ENCODE measurements at places on chromosomes 1 and 21.

DNA sequence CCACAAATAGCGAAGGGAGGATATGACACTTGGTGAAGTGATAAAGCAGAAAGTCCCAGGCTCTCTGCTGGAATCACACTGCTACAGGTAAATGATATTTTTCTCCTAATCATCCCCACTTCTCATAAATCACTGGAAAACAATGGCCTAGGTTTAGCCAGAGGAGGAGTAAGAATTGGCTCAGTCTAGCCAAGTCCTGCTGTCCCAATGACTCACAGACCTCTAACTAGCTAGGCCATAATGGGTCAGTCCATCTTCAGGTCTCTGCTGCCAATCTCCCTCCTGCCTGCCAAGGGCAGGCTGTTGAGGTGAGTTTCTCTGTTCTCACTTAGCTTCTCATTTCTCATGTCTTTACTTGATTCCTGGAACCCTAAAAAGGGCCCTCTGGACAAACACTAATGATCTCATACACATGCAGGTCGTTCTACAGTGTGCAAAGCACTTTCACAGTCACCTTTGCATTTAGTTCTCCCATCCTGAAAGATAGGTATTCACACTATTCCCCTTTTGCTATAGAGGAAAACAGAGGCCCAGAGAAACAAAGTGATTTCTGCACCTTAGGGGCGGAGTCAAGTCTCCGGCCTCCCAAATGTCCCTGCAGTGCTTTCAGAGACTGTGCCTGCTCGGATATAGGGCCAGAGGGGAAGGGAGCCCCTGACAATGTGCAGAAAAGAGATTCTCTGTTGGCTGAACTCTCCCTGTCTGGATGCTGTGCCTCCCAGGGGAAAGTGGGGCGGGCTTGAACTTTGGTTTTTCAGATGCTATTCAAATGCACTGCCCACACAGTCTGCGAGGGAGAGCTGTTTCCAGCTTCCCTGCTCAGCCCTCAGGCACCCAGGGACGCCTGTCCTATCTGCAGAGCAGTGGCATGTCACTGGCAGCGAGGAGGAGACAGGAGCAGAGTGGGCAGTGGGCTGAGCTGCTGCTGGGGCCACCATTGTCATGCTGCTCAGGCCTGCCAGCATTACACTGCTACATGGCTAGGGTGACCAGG, 3.9 kb upstream of the CDK18 start:
- DNase-seq: no peak

DNA sequence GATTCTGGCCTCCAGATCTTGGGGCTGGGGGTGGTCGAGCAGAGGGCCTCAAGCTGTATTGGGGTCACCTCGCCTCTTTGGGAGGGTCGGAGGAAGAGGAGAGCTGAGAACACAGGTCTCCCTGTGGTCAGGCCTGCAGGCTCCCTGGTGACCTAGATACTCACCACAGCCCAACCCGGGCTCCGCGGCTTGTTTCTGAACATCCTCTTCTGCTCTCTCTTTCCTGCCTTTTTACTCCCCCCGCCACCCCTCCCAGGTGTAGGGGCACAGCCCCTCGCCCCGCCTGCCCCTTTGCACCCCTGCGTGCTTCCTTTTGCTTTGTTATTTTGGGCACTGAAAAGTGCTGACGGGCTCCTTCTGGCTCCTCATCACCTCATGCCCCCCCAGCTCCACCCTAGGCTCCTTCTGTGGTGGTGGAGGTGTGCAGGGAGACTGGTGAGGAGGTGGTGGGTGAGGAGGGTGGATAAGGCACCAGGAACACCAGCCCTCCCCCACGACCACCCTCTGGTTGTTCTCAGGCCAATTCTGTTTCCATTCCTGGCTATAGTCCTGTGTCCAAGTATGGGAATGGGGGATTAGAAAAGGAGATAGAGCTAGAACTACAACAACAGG, 10.6 kb upstream of the LINGO4 start:
- DNase-seq: no peak

GRCh38 chr1:67597336-67597735, 87.7 kb upstream of the GADD45A start:
- DNase-seq: no peak

GRCh38 chr1:85475055-85475454, 10.1 kb upstream of the DDAH1 start:
- DNase-seq: no peak

DNA sequence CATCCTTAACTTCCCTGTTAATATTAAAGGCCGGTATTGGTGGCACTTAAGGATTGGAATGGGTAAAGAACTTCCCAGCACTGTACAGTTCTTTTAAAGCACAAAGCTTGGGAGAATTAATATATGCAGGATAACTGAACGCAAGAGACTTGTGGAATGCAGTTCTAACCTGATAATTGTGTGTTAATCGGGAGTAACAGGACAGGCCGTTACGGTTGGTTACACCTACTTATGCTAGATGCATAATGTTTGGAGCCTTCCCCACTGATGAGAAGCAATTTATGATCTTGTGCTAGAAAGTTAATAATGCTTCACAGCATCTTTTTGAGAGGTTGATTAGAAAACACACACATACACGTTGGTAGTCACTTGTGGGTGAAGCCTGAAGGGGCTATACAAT, 7.0 kb downstream of the CHTOP start:
- DNase-seq: no peak

- DNase-seq: no peak
Observed at GRCh38 chr1:245128381-245129101, 26.2 kb upstream of the KIF26B start.

DNA sequence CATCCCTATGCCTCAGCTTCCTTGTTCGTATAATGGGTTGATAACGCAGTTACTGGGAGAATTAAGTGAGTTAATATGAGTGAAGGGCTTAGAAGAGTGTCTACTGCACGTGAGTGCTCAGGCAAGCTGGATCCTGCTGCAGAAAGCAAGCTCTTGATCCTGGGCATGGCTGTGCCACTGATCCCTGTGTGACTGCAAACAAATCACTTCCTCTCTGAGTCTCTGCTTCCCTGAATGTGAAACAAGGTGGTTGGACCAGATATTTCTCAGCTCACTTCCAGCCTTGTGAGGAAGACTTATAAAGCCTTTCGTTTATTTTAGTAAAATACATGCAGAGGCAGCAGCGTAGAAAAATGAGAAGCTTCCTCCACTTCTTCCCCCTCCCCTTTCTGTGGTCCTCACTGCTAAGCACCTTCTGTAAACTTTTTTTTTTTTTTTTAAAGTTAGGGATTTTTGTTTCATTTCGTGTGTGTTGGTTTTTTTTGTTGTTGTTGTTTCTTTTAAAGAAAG, 13.8 kb downstream of the PSEN2 start:
- no peak for DNase-seq

DNA sequence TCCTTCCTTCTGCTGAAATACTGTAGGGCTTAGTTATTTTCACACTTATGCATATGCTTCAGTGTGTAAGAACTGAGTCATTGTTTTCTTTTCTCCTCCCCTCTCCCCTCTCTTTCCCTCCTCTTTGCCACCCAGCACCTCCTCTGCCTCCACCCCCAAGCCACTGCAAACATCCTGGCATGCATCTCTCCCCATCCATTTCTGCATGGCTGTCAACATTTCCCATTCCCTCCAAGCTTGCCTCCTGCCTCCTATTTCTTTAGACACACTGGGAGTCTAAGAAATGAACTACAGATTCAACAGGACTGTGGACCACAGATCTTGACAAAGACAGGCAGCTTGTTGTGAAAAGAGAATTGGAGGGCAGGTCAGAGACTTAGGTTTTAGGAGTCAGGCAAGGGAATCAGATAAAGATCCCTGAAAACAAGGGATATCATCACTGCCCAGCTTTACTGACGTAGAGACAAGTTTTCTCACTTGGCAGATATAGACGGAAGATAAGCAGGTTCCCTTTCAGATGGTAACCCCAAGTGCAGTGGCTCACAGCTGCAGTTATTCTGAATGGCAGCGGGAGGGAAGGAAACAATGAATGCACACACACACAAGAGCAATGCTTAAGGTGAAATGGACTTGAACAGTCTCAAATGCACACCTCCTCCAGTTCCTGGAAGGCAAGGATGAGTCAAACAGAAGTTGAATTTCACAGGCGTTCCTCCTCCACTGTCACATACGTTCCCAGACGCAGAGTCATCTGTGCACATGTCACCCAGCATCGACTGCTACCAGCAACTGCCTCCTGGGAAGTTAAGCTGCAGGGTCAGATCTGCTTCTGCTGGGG, 56.1 kb downstream of the HIVEP3 start:
- no peak for DNase-seq

DNA sequence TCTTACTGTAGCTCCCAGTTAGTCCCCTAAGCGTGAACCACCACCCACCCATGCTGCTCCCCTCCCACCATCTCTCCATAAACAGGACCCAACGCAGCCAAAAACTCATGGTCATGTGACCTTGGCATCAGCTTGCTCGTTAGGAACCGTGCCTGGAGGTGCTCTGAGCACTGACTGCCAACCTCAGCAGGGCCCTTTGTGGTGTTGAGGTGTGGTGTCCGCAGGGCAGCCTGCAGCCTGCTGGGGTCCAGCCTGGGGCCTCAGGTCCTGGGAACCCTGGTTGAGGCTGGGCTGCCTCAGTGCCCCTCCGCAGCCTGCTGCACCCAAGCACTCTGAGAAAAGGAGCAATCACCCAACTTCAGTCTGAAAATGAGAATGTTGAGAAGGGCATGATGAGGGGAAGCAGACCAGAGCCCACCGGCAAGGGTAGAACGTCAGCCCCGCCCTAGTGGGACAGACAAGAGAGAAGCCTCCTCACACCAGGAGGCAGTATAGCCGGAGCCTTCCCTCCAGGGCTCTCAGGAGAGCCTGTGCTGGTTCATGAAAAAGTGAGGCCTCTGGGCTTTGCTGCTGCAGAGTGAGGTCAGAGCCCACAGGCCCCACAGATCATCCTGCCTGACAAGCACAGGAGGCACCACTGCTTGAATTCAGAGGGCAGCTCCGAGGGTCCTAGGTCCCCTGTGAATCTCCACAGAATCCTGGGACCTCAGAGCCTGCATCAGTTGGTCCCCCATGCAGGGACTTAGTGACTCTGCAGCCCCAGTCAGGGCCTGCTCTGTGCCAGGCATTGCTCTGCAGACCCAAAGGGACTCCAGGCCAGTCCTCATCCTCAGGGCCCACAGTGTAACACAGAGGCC, 4.9 kb upstream of the COL6A2 start:
- no peak for DNase-seq

DNA sequence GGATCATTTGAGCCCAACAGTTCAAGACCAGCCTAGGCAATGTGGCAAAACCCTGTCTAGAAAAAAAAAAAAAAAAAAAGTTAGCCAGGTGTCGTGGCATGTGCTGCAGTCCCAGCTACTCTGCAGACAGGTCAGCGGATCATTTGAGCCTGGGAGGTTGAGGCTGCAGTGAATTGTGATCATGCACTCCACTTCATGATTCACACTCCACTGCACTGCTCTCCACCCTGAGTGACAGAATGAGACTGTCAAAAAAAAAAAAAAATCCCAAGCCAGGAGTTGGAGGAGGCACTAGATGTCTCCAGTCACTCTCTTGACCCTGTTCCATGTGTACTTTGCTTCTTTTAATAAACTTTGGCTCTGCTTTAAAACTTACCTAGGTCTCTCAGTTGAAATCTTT, 51.0 kb upstream of the OLFM3 start:
- DNase-seq: no peak

GRCh38 chr1:11535761-11536572, 57.0 kb downstream of the DISP3 start:
- DNase-seq: no peak

- no peak for DNase-seq
Observed at GRCh38 chr1:22223176-22223575, 80.3 kb upstream of the WNT4 start.
